T-helper 2 cell (primary cell): ENCODE measurements at places on chromosomes 1 and 21.

DNA sequence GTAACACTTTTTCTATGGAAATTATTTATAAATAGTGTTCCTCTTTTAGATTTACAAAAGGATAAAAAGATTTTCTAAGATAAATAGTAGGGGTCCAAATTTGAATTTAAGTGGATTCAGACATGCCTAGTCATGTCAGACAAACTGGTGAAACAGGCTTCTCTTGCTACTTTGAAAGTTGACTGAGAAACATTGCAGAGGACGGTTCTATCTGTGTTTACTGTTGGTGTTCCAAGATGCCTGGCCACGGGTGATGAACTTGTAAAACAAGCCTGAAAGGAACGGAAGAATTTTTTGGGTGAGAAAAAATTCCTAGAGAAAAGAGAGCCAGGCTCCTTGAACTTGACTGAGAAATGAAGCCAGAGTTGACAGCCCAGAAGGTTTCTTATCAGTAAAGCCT is 2.2 kb downstream of the KRTAP19-1 start:
- DNase-seq = no peak

DNA sequence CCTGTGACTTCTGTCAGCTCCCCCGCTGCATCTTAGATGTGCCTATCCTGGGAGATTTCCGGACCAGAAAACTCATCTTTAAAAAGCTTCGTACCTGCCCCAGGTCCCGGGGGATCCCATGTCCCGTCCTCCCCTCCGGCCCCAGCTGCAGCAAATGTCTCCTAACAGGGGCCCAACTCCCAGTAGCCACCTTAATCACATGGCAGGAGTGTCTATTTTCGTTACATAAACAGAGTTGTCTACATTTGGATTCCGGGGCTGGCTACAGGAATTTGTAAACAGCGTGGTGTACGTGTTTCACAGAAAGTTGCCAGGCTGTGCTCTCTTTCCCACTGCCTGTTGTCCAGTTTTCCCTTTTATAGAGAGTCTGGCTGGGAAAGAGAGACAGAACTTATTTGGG is 17.9 kb upstream of the KCNE2 start:
- DNase-seq = no peak

DNA sequence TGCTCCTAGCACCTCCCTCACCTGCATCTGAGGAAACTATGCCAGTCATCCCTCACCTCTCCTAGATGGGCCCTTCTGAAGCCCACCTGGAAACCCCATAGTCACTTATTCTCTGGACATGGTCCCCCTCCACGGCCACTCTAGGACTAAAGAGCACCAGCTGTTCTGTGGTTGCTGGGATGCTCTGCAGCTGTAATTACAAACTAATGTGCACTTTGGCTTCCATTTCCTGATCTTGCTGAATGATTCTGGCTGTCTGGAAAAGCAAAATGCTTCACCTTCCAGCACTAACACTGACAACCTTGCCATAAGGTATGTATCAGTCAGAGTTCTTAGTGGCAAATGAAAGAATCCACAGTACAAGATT is 48.7 kb upstream of the PSEN2 start:
- DNase-seq = no peak

DNA sequence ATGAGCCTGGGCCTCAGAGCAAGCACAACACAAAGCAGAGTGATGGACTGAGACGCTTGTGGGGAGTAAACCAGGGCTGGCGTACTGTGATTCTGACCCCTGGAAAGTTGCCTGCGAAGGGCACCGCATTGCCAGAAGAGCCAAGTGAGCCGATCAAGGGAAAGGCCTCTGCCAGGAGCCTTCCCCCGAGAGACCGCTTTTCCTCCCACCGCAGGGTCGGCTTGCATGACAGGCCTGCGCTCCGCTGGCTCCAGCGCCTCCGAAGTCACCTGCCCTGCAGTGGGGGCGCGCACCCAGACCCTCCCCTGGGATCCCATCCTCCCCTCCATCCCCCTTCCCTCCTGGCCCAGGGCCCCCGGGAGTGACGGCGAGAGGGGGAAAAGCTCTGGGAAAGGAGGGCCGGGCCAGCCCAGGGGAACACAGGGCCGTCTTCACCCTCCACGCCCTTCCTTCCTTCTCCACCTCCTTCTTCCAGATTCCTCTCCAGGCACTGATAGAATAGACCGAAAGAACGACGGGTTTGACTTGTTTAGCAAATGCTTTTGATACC is 165.0 kb downstream of the TRIM33 start:
- no peak for DNase-seq

- no peak for DNase-seq
Observed at GRCh38 chr1:204254031-204254661, 40.4 kb upstream of the GOLT1A start.

- DNase-seq = no peak
Observed at GRCh38 chr1:46183926-46184557, 7.8 kb upstream of the P3R3URF start.

DNA sequence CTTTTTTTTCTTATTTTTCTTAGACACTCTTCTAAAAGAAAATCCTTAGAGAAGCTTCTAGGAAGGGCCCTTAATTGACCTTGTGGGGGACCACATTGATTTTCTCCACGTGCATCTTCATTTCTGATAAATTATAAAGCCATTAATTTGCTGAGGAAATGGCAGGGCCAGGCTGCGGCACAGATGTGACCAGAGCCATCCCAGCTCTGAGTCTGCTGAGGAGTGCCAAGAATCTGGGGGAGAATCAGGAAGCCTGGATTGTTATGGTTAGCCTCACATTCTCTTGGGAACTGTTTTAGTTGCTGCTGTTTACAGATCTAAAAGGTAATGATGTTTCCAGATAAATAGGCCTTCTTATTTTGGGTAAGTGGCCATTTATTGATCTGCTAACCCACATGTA is 16.2 kb downstream of the PROX1 start:
- DNase-seq = no peak

DNA sequence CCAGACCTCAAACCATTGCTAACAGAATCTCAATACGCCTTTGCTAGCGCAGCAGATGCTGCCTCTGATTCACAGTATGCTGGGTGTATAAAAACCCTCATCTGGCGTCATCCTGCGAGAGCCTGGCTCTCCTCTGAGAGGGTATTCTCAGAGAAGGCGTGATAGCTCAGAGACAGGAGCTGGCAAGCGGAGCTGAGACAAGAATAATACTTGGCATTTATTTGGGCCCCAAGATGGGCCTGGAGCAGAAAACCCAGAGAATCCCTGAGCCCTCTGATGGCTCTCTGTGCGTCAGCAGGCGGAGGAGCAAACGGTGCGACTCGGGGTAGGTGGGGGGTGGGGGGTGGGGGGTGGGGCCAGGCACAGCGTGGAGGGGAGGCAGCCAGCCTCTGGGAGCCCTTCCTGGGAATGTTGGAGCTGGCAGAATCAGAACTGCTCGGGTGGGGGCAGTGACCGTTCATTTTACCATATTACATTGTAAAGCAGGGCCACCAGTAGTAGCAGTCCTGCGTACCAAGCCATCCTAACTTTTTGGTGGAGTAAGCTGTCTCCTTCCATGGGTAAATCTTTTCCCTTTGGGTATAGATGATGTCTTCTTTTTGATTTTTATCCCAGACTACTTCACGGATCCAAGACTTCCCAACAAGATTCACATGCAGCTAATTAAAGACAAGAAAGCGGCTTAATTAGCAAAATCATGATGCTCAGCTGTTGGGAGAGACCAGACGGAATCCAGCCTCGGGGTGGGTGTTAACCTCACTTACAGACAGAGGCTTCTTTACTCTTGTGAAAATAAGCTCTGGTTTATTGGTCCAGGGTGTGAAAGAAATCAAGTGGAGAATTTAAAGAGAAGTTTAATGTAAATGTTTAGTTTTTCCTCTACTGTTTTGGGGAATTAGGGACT is 7.1 kb downstream of the RIIAD1 start:
- no peak for DNase-seq

DNA sequence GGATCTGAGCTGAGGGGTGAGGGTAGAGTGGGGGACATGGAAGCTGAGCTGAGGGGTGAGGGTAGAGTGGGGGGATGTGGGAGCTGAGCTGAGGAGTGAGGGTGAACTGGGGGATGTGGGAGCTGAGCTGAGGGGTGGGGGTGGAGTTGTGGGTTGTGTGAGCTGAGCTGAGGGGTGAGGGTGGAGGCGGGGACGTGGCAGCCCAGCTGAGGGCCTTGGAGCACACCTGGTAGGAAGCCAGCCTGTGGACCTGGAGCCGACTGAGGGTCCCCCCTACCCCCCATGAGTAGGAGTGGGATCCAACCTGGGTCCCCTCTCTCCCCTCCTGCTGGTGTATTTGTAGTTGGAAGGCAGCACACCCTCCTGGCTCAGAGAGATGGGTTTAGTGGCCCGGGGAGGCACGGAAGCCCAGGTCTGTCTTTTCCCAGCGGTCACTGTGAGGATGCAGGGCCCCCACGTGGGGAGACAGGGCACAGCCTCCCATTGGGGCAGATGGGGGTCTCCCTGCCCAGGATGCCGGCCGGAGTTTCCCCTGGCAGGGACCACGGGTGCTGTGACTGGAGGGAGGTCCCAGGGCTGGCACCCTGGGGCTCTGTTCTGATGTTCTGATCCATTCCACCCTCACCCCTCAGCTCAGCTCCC is 13.2 kb upstream of the NPHP4 start:
- no peak for DNase-seq

- no peak for DNase-seq
Observed at GRCh38 chr1:169325117-169325516, 42.5 kb downstream of the NME7 start.

- no peak for DNase-seq
Observed at GRCh38 chr1:88401313-88401712, 282.8 kb upstream of the PKN2 start.

DNA sequence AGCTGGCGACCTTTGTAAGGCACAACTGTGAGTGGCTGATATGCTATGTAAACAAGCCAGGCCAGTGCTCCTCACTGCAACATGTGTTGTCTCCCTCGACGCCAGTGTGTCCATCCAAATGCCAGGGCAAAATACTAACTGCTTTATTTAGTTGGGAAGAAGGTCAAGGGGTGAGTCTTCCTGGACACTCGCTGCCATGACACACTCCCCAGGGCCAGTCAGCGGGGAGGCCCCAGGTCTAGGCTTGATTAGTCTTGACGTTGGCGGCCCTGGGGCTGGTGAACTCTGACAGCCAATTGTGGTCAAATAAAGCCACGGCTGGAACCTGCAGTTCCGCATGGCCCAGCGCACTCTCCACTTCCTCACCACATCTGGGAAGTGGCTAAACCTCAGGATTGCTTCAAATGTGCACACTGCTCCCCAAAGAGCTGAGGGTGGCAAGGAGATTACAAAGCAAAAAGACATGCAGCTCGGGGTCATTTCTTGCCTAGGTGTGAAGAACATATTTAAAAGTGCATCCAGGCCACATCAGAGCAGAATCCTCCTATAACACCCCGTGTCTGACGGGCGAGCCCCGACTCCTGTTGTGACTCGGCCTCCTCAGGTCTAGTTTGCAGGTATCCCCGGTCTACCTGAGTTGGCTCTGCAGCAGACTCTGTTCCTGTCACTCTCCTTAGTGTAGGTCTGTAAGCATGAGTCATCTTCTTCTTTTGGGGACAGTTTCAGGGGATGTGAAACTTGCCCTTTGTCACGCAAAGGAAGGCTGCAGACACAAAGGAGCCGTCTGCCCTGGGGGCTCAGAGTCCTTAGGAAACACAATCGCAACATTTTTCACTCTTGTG is 183.5 kb downstream of the RUNX1 start:
- DNase-seq = no peak

GRCh38 chr1:2404890-2405511 is 7.4 kb downstream of the PEX10 start:
- DNase-seq = no peak

GRCh38 chr21:43332861-43333297 is 94.1 kb downstream of the SIK1 start:
- no peak for DNase-seq
